ENCODE measurements at places on chromosomes 7 and 10. TPM values are rescaled to one million over a fixed set of nuclear protein-coding genes. Genes with fewer than 3 reads are reported as not detected.

GRCh38 chr10:117221156-117221711 lies 19.7 kb upstream of the SLC18A2 start:
- peak; percentile 79 for ATAC-seq

Gene SLC29A4
- total RNA-seq: 2.7 TPM

Gene CALHM1
- 0.60 TPM for total RNA-seq

Gene NKX2-3
- total RNA-seq: not detected

DNA sequence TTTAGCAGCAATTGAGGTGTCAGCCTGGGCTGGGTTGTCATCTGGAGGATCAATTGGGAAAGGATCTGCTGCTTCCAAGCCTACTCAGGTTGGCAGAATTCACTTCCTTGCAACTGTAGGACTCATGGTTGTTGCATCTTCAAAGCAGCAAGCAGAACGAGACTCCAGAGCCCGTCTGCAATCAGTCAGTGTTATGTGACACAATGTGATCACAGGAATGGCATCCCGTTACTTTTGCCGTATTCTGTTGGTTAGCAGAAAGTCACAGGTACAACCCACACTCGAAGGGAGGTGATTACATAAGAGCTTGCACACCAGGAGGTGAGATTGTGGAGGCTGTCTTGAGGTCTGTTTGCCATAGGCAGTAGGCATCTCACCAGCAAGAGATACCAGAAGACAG lies 15.4 kb upstream of the LYZL1 start:
- no peak for ATAC-seq
